Stimulated activated CD4-positive, alpha-beta T cell treated with anti-CD3 and anti-CD28 coated beads, Interleukin-15, amount 100 ng/mL, for 48 hours (primary cell): ENCODE measurements at places on chromosomes 1 and 21.
A peak's percentile ranks its signal among the peaks of the same experiment; 100 is the strongest.

- DNase-seq = no peak
Observed at GRCh38 chr1:234276151-234276788, 97.0 kb upstream of the COA6 start.

DNA sequence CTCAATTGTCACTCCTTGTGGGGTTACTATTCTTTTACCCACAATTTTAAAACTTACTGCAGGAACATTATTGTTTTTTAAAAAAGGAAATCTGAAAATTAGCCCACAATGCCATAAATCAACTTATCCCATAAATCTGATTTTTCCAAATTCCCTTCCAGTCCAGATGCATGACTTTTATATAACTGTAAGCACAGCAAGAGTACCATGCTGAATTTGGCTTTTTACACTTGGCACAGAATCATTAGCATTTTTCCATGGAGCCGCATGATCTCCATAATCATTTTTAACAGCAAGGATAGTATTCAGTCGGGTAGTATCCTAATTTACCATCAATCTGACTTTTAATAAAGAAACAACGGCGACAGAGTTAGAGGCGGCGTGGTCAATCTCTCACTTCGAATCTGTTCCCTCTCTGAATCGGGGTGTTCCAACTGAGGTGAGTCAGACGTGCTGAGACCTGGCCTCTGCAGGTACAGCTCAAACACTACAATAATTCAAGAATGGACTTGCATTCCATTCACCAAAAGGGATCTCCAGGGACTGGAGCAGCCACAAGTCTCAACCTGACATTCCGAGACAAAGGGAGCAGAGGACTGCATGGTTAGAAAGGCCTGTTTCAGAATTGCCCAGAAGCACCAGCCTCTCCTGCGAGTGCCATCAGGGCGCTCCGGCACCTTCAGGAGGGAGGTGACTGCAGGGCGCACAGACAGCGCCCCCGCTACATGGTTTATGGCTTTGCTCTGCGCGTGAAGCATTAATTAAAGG is 48.9 kb downstream of the SLC66A1 start:
- no peak for DNase-seq

DNA sequence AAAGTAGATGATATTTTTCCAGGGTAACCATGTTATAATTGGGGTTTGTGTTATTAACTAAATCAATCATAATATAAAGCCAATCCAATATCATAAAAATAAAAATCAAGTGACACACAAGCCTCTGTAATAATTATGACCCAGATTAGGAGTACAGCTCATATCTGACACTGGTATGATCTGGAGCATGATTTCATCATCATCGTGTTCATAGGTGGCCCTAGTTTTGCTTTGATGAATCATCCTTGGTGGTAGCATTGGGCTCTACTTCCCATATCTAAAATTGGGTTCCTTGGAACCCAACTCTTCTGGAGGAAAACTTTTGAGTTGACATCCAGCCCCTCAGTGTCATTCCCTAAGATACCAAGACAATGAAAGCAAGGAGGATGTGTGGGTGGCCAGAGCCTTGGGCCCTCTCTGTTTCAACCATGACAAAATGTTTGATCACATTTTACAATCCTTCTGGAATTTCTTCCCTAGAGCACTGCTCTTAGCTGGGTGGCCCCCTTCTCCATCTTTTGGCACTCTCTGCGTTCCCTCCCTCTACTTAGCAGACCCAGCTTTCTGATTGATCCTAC is 37.0 kb upstream of the ENAH start:
- DNase-seq = no peak

- DNase-seq = no peak
Observed at GRCh38 chr1:224411766-224412165, 22.8 kb downstream of the WDR26 start.

DNA sequence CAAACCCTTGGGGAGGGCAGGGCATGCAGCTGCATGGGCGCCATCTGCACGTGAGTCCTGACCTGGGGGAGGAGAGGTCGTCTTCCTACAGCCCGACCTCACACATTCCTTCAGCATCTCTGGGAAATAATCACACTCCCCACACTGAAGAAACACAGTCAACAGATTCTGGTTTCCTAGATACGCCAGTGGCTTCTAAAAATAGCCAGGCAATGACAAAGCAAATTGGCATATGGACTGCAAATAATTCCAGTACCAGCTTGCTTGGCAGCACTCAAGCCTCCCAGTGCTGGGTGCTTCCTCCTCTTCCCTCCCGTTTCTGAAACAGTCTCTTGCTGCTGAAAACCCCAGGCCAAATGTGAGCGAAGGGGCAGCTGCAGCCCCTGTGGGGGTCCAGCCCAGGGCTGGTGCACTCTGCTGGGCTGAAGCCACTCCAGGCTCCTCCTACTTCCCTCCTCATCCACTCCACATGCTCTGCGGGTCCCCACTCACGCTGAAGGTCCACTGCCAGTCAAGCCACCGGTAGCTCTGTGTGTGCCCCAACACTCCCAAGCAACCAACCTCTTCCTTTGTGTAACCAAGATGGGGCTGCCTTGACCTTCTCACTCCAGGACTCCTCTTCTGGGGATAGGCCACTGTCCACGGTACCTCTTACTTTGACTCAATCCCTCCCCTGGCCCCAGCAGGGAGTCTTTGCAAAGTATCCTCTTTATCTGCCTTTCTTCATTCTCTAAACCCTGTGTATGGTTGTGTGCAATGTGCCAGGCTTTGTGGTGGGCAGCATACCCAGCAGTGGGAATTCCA is 69.0 kb downstream of the KCND3 start:
- no peak for DNase-seq

GRCh38 chr21:37904856-37905255 is 11.4 kb downstream of the KCNJ6 start:
- no peak for DNase-seq

GRCh38 chr1:109256971-109257681 is 7.8 kb downstream of the CELSR2 start:
- DNase-seq = no peak

DNA sequence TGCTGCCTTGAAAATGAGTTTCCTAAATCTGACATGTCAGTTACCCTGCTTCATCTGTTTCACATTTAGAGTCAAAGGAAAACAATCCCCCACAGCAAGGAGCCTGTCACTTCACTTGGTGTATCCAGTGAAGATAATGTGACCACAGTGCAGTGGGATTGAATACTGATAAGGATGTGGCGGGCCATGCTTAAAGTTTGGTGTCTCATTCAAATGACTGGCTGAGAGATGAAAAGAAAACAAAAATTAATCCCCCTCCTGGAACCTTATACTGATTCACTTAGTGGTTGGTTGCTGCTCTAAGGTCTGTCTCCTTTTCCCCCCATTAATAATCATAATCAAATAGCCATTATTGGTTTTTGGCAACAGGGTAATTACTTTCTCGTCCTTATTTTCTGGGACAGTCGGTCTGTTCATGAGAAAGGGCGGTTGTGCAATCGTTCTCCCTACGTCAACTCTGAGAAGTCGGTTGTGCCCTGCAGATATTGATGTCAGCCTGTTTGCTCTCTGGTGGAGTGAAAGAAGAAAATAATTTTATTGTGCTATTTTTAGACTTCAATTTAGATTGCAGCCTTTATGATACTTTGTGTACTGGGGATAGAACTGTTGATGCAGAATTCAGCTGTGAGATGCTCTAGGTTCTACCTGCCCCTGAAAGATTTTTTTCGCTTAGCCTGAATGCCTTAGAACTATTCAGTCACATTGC is 360.2 kb downstream of the DISC1 start:
- DNase-seq = no peak

DNA sequence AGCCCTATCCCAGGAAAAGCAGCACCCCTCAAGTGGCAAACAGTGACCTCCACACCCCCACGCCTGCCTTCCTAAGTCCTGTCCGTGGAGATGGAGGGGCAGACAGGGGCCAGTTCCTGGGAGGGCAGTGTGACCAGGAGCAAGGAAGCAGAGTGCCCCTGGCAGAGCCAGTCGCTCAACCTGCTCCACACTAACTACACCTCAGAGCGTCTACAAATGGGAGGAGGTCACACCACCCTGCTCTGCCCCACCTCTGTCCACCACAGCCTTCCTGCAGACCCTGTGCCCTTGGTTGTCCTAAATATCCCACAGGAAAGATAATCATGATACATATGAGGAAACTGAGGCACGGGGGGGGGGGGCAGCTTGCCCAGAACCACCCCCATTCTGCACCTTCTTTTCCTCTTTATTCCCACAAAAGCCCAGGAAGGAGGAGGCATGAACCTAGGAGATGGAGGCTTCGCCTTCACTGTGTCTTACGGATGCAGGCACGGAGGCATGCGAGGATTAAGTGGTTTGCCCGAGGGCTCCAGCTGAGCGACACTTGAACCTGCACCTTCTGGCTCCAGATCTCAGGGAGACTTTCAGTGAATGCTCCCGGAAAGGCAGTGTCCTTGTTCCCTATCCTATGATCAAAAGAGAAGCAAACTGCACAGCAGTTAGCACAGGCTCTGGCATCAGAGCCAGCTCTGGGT is 42.7 kb upstream of the SELENON start:
- DNase-seq = no peak

DNA sequence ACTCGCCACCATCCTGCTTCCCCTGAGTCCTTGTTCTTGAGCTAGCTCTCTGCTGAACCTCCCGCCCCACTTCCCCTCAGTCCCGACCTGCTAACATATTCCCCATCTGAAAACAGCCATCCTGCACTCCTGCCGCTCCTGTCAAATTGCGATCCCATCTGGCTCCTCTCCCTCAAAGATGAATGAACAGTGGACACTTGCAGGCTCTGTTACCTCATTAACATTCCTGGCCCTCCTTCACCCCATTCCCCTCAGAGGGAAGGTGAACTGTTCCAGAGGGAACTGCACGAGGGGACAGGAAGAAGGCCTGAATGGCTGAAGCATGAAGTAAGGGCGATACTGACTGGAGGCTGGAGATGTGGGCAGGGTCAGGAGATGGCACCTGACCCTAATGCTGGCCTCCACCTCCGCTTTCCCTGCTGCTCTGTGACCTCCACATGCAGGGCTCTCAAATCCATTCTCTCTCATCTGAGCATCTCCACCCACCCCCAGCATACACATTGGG is 7.4 kb upstream of the CELSR2 start:
- DNase-seq = no peak

- DNase-seq = no peak
Observed at GRCh38 chr1:247298701-247299100, 33.0 kb downstream of the ZNF496 start.

- no peak for DNase-seq
Observed at GRCh38 chr1:115813727-115814126, 27.2 kb downstream of the NHLH2 start.

GRCh38 chr1:161177112-161177935 is at the start of gene B4GALT3:
B4GALT3 (minus strand) TSS chr1:161177507; CDS start chr1:161176060, 1,447 bp downstream.
- DNase-seq = peak; percentile 88

DNA sequence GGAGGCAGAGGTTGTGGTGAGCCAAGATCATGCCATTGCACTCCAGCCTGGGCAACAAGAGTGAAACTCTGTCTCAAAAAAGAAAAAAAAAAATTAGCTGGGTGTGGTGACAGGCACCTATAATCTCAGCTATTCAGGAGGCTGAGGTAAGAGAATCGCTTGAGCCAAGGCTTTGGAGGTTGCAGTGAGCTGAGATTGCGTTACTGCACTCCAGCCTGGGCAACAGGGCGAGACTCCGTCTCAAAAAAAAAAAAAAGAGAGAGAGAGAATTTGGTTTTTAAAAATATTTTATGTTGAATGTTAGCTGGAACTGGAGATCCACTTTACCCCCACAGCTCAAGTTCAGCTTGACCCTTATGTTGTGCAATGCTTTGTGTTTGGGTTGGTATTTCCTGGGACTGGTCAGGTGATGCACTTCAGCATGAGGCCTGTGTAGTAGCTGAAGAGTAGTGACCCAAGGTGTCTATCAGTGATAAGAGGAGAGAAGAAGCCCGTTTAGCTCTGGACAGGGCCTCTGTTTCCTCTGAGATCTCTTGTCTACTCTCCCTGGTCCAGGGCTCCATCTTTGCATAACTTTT is 36.8 kb upstream of the MACF1 start:
- no peak for DNase-seq

DNA sequence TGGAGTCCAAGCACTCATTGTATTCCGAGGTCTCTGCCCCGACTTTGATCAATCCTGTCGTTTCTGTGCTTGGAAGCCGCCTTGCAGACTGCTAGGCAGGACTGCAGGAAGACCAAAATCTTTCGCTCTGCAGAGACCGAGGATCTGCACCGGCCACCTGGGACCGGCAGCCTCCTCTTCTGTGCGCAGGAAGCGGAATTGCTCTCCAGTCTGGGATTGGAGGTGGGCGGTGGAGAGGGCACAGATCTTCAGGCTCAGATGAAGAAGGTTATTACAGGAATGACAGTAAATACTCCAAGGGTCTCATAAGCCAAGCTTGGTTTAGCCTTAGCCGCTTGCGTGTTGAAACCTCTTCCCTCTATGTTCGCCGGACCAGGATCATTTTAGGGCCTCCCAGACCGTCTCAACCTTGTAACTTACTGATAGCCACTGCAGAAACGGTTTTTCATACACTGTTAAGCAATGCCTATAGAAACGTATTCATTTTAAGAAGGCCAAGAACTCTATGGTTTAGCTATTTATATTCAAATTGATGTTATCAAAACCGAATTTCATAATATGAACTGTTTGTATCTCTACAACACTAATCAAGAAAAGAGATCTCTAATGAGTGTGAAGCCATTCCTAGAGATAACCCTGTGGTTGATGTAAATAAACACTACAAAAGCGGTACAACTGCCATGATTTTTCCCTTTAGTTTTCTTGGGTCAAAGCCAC is 1.1 kb downstream of the MIA3 start:
- no peak for DNase-seq

DNA sequence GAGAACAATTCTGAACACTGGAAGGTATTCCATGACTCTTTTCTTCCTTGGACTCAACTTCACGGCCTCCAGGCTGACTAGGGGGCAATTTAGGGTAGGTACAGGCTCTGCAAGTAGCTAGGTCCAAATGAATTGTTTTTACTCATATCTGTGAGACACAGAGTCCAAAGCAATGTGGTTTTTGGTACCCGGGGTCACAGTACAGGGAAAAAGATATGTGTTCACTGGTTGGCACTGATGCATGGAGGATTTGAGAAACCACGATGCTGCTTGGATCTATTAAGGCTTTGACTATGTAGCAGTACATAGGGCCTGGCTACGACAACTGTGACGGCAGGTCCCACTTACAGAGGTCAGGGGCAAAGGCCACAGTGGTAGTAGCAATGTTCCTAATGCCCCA is 200.6 kb downstream of the DUSP10 start:
- no peak for DNase-seq
